Central memory CD4-positive, alpha-beta T cell (primary cell): ENCODE measurements at places on chromosomes 1 and 21.

- no peak for DNase-seq
Measured at GRCh38 chr1:112063781-112064728, 74.6 kb upstream of the KCND3 start.

DNA sequence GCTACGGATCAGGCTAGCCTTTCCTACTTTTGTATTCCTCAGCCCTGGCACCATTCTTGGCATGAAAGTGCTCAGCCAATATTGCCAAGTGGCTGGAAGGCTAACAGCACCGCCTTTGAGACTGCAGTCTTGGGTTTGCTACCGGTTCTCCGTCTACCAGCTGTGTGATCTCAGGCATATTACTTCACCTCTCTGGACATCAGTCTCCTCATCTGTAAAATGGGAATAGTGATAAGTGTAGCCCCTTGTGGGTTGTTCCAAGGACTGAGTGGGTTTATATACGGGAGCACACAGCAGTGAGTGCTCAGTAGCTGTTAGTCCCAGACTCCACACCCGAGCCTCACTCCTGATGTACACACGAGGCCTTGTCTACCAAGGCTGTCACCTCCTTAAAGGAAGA lies 13.7 kb downstream of the TFAP2E start:
- DNase-seq, result no peak

GRCh38 chr1:50371749-50372148 lies 51.5 kb downstream of the DMRTA2 start:
- no peak for DNase-seq

- DNase-seq, result no peak
Measured at GRCh38 chr1:117511273-117511672, 94.6 kb upstream of the TENT5C start.

- no peak for DNase-seq
Measured at GRCh38 chr1:220873868-220874655, 5.2 kb upstream of the HLX start.

DNA sequence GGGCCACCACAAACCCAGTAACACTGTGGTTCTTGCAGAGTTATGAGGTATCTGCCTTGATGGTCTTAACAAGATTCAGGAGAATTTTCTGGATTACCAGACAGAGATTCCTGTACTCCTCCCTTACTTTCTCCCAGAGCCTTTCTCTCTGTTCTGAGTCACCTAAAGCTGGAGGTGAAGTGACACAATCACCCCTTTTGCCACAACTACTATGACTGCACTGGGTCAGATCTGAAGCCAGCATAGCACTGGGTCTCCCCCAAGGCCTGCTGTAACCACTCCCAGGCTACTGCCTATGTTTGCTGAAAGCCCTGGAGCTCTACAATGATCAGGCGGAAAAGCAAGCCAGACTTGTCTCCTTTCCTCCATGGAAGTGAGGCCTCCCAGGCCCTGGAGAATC lies 156.7 kb upstream of the NEGR1 start:
- no peak for DNase-seq

DNA sequence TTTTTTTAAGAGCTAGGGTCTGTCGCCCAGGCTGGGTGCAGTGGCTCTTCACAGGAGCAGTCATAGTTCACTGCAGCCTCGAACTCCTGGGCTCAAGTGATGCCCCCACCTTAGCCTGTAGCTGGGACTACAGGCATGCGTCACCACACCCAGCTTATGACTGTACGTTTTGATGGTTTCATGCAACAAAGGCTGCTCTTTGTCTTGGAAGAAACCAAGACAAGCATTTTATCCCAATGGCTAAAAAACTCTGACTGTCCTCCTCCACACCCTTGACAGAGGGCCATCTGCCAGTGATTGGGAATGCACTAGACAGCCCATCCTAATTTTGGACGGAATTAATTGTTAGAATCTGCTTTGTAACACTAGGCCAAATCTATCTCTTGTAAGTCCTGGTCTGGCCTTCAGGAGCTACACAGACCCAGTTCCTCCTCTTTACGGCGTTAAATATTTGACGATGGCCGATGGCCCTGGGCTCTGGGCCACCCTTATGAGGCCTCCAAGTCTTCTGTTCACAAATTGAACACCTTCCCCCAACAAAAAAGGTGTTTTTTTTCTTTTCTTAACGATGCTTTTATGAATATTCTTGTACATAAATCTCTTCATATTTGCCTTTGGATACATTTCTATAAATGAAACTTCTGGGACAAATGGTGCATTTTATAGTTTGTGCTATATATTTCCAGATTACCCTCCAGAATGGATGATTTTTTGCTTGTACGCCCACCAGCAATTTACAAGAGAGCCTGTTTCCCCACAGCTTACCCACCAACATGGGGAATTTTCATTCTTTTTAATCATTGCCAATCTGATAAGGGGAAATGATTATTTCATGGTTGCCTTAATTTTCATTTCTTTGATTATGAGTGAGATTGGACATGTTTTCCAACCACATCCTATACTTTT lies 104.8 kb upstream of the SLC25A33 start:
- DNase-seq, result no peak

- DNase-seq, result no peak
Measured at GRCh38 chr1:184965944-184966860, 8.1 kb downstream of the NIBAN1 start.

DNA sequence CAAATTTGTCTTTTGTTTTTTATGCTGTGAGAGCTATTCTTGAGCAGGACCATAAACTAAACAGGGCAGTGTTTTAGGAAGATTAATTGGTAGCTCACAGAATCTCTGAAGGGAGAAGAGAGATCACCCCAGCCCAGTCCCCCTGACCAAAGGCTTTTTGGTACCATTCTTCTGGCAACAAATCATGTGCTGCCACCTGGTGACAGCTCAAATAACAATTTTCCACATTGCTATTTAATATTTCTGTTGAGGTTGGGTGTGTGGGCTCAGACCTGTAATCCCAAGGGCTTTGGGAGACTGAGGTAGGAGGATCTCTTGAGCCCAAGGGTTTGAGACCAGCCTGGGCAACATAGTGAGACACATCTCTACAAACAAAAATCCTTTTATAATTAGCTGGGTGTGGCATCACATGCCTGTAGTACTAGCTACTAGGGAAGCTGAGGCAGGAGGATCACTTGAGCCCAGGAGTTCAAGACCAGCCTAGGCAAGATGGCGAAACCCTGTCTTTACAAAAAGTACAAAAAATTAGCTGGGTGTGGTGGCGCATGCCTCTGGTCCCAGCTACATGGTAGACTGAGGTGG lies 2.2 kb upstream of the TESK2 start:
- DNase-seq, result peak; percentile 50

- no peak for DNase-seq
Measured at GRCh38 chr1:28518745-28519341, 13.0 kb downstream of the RCC1 start.

- DNase-seq, result peak; percentile 57
Measured at GRCh38 chr1:244833734-244834542, 1.5 kb upstream of the COX20 start.

DNA sequence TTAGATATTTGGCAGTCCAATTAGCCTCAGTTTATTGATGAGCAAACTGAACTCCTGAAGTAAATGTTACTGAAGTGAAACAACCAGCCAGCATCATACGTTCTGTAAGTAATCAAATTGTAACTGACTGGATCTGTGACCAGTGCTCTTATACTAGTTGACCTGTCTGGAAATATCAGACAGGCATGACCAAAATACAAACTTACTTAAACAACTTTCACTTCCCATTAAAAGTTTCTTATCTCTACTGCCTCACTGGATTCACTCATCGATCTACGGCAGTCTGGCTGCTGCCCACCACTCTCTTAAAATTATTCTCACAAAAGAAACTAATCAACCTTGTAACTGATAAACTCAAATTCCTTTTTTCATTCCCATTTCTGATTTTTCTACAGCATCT lies 56.4 kb downstream of the WDR3 start:
- no peak for DNase-seq

GRCh38 chr21:45157932-45158331 lies 83.6 kb downstream of the ADARB1 start:
- no peak for DNase-seq

GRCh38 chr1:18931730-18932129 lies 24.7 kb downstream of the IFFO2 start:
- DNase-seq, result no peak

DNA sequence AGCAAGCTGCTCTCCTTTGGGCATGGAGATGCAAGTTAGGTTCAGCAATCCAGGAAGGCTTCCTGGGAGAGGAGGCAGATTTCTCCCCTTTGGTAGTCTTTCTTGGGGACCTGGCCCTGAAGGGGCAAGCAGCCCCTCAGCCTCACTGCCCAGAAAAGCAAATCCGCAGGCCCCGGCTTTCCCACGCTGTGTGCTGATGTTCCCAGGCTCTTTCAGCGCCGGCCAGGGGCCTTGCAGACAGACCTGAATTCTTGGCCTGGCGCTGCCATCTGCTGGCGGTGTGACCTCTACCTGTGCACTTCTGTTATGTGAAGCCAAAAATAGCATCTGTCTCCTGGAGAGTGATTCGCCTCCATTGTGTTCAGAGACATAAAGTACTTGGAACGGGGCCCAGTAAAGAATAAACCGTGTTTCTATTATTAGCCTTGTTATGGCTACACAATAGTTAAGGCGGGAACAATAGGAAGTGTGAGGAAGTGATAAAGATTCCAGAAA lies 64.8 kb downstream of the ALPL start:
- no peak for DNase-seq

DNA sequence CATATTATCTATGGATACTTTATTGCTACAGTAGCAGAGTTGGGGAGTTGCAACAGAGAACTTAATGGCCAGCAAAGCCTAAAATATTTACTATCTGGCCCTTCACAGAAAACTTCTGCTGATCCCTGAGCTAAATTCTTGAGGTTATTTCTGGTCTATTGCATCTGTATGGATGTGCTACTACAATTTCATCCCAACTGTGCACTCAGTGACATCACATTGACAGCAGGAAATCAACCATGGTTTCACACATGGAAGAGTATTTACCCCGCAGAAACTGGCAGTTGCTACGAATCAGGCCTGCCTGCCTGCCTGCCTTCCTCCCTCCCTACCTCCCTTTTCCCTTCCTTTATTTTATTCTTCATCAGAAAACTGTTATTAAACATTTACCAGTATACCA lies 12.1 kb downstream of the CLCA2 start:
- no peak for DNase-seq

DNA sequence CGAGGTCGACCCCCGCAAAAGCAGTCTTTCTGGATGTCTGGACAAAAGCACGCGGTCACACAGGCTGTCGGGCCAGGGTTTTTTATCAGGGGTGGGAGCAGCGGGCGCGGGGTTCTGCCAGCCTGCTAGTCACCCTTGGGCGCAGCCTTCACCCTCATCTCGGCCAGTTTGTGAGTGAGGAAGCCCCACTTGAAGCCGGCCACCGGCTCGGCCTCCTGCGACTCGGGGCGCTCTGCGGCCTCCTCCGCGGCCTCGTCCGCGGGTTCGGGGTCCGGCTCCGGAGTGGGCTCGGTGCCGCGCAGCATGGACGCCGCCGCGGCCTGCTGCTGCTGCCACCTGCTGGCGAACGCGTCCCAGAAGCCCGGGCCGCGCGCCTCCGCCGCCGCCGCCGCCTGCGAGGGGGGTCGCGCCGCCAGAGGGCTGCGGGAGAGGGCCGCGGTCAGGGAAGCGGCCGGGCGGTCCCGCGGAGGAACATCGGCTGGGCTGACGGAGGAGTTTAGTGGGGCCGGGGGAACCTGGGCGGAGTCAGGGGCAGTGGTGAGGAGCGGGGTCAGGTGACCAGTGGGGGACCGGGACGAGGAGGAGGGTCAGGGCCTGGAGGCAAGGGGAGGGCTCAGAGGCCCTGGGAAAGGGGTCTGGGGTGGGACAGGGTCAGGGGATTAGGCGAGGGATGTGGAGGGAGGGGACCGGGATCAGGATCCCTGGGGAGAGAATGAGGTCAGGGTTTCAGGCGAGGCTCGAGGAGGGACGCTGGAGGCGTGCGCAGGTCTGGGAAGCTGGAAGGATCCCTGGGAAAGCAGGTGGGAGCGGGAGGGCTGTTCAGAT lies 4.5 kb downstream of the C1orf232 start:
- peak; percentile 40 for DNase-seq

- no peak for DNase-seq
Measured at GRCh38 chr1:64526312-64526711, 56.4 kb downstream of the CACHD1 start.

DNA sequence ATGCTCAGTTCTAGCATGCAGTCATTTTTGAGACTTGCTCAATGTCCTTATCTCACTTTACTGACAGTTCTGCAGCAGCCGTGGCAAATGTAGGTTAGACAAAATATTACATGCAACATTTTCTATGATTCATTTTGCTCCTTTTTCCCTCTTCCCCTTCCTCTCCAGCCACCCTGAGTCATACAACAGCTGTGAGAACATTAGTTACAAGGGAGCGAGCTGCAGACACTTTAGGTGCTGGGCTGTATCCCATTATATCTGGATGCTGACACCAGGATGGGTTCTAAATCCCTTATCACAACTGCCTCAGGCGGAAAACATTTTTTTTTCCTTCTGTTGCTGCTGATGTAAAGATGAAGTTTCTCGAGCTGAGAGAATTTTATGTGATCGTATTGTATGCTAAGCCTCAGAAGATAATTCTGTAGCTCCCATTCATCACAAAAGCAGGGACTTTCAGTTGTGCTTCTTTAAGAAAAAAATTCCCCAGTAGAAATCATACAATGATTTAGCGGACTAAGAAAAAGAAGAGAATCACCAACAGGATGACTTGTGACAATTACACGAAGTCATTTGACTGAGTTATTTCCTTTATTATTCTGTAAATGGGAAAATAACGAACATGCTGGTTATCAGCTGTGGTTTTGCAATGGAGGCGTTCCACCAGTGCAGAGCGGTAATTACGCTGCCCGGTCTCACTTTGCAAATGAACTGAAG lies 345.0 kb downstream of the DISC1 start:
- DNase-seq, result no peak

DNA sequence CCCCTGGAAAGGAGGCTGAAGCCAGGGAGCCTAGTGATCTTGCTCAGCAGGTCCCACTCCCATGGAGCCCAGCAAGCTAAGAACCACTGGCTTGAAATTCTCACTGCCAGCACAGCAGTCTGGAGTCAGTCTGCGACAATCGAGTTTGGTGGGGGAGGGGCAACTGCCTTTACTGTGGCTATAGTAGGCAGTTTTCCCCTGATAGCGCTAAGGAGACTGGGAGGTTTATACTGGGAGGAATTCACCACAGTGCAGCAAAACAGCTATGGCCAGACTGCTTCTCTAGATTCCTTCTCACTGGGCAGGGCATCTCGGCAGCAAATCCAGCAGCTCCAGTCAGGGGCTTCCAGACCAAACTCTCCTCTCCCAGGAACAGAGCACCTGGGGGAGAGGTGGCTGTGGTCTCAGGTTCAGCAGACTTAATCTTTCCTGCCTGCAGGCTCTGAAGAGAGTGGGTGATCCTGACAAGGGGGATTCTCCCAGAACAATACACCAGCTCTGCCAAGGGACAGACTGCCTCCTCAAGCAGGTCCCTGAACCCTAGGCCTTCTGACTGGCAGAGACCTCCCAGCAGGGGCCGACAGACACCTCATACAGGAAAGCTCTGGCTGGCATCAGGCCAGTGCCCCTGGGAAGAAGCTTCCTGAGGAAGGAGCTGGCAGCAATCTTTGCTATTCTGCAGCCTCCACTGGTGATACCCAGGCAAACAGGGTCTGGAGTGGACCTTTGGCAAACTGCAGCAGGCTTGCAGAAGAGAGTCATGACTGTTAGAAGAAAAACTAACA lies 548.5 kb upstream of the NEGR1 start:
- no peak for DNase-seq

- no peak for DNase-seq
Measured at GRCh38 chr1:233735331-233735730, 121.4 kb downstream of the KCNK1 start.

GRCh38 chr1:226990133-226990716 lies 50.1 kb downstream of the COQ8A start:
- no peak for DNase-seq

- no peak for DNase-seq
Measured at GRCh38 chr1:89311757-89312156, 39.1 kb upstream of the GBP5 start.
